NCI-H146 (cell line): ENCODE measurements at places on chromosomes 2 and 18.

GRCh38 chr2:111007757-111008688, 112.7 kb upstream of the BCL2L11 start:
- DNase-seq: peak; percentile 19

- DNase-seq: no peak
These were observed 36.1 kb downstream of the COA5 start for GRCh38 chr2:98572211-98572610.

GRCh38 chr2:15492773-15493325, 68.3 kb downstream of the NBAS start:
- no peak for DNase-seq

DNA sequence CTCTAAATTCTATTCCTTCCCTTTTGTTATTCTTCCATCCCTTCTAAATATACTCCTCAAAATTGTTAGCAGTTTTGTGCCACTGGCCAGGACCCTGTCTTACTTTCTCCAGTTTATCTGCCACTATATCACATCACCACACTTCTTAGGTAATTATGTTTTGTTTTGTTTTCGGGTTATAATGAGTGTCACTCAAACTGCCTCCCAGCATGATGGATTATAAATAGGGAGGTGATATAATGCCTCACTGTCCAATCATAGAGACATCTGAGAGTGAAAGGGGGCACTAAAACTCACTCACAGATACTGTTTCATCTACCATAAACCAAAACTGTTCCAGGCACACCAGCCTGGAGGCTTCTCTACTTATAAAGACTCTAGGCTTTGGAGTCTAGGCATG, 3.5 kb downstream of the RSAD2 start:
- DNase-seq: peak; percentile 27

- DNase-seq: no peak
These were observed 64.4 kb downstream of the TRABD2A start for GRCh38 chr2:84816426-84817026.

GRCh38 chr2:236237468-236238190, 26.6 kb downstream of the ASB18 start:
- no peak for DNase-seq

- DNase-seq: no peak
These were observed 21.1 kb upstream of the MALT1 start for GRCh38 chr18:58649966-58650816.

DNA sequence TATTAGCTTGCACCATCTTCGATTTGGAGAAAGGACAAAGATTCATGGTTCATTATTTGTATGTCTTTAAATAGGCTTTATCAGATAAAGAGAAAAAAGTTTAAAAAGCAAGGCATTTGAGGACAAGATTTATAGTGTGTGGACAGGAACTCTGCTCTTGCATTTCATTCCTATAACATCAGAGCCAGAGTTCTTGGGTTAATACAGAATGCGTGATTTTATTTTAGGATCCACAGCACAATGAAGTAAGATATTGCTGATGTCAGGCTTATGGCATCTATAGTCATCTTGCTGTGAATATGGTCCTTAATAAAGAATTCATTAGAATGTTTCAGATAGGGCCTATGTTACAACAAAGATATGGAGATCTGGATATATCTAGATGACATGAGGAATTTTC, 19.7 kb downstream of the RASGRP3 start:
- no peak for DNase-seq

GRCh38 chr2:119704670-119705120, 25.7 kb downstream of the TMEM177 start:
- DNase-seq: no peak

DNA sequence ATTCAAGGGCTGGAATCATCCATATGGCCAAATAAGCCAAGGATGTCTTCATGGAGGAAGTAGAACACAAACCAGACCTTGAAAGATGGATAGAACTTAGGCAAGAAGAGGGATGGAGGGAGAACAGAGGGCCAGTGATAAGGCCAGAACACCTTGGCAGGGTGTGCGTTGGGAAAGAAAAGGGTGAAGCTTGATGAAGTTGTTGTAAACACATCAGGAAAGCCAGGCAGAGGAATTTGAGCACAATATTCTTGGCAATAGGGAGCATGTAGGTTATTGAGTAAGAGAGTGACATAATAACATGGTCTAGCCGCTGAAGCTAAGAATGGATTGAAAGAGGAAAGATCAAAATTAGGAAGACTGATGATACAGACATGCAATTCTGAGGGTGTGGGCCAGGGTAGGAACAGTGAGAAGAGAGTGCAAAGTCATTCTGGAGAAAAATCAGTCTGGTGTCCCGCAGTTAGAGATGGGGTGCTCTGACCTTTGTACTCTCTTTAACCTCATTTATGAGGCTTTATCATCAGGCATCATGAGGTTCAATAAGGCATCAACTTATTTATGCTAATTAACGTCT, 41.0 kb downstream of the SLC14A2 start:
- DNase-seq: no peak

- no peak for DNase-seq
These were observed 5.1 kb downstream of the CXCR1 start for GRCh38 chr2:218161644-218162043.

GRCh38 chr2:84846041-84846663, 34.7 kb downstream of the TRABD2A start:
- DNase-seq: no peak

GRCh38 chr2:57181315-57182038, 865.1 kb upstream of the VRK2 start:
- DNase-seq: no peak

GRCh38 chr2:159144776-159145614, 141.5 kb downstream of the WDSUB1 start:
- DNase-seq: no peak

GRCh38 chr2:30421604-30422443, 25.2 kb upstream of the LCLAT1 start:
- DNase-seq: peak; percentile 82

DNA sequence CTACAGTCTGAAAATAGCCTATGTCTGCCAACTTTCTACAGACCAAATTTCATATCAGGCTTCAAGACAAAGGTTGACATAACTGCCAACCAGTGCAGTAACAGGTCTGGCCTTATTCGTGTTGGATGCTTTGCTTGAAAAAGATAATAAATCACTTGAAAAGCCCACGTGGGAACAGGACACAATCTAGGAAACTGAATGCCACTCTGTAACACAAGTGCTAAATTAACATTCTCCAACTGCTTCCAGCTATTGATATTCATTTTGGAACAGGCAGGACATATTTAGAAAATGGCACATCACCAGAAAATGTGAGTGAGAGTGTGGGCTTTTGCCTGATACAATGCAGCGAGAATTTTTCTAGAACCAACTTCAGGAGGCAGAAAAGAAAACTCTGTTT, 165.9 kb upstream of the CCDC150 start:
- DNase-seq: no peak

DNA sequence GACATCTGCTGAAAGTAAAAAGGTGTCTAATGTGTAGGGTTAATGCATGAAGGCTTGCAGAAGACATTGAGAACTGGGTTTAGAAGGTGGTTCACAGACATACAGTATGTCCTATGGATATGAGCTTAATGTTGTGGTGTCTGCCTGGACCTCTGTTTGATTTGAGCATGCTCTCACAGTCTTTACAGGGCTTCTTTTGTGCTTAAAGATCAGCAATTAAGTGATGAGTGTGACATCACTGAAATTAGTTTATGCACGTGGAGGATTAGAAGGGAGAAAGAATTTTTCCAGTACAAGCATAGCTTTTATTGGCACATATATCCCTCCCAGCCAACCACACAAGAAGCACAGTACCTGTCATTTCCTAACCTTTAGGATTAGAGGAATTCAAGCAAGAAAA, 367.5 kb upstream of the RAB12 start:
- peak; percentile 37 for DNase-seq

- DNase-seq: no peak
These were observed 9.8 kb downstream of the MALL start for GRCh38 chr2:110105608-110106467.

DNA sequence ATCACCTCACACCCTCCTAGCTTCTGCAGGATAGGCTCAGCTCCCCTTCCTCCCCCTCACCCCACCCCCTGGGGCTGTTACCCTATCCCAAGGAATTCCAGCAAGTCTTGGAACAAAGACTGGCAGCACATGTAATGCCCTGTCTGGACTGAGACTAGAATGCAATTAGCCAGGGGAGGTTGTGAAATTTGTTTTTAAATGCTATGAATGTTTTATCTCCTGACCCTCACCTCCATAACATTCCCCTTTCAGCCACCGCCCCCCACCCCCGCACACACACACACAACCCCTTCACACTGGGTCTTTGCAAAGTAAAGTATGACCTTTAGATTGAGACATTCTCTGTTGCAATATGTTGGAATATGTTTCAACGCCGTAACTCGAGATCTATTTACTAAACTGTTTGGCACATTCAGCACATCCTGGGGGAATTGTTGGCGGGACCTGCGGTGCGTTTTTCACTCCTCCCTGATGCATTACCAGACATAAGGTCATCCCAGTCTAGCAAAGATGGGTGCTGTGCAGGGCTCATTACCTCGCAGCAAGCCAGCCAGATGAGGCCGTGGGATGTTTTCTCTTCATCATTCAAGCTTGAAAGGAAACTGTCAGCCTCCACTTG, 290.7 kb upstream of the SLC14A2 start:
- peak; percentile 13 for DNase-seq

- DNase-seq: no peak
These were observed 84.6 kb downstream of the SLC66A3 start for GRCh38 chr2:11239666-11240462.

DNA sequence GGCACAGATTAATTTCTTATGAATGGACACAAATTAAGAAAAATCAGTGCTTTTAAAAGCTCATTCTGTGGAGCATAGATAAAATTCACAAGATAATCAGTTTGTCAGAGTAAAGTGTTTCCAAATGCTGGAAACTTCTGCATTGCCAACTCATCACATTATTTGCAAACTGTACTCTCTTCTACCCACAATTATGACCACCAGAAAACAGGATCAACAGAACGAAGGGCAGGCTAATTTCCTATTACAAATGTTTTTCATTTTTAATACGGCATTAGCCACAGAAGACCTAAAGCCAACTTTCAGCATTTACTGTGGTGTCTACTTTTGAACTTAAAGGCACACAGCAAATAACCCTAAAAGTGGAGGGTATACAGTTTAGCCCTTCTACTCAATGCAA, 6.0 kb downstream of the IRS1 start:
- DNase-seq: no peak

GRCh38 chr2:62524293-62524941, 18.4 kb upstream of the TMEM17 start:
- DNase-seq: no peak

DNA sequence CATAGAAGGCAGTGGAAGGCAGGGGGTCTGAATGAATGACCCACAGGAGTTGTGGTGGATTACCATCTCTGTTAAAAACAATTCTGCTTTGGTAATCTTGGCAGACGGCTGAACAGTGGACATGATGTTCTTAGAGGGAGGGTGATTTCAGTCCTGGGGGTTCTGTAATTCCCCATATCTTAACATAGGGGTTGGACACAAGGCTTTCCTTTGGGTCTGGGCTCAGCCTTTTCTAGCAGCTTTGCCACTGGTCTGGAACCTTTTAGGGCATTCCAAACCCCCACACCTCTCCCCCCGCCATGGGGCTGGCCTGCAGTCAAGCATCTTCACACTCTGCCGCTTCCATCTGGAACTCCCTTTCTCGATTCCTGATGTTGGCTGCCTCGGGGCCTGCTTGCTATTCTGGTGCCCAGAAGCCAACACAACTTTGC, 50.3 kb downstream of the RPL37A start:
- DNase-seq: no peak

- no peak for DNase-seq
These were observed 26.5 kb downstream of the CRYGD start for GRCh38 chr2:208097801-208098200.

- no peak for DNase-seq
These were observed 218.3 kb downstream of the STK39 start for GRCh38 chr2:168029071-168029470.

DNA sequence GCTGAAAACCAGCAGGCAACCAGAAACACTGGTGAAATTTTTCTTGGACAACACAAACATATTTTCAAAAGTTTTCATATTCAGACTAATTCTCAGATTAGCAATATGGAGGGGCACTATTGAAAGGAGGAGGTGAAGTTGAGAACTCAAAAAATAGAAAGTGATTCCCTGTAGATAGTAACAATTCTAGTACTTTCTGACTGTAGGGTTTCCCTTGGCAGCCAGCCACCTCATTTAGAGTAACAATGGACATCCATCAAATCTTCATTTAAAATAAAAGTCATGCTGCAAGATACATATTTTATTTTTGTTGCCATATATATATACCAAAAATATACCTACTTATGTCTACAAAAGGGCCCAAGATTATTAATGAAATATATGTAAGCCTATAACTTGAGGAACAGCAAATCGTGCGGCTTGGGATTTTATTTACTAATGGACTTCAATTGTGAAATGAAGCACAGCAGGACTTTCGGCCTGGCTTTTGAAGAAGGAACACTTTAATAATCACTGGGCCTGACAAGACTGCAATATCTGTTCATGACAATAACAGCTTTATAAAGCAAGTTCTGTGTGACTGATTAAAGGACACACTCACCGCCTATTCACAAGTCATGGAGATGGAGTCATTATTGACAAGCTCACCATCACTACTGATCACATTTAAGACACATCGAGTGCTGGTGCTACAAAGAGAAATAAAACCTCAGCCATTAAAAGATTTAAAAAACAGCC, 6.8 kb upstream of the NR4A2 start:
- peak; percentile 46 for DNase-seq

- no peak for DNase-seq
These were observed 116.7 kb downstream of the DSC3 start for GRCh38 chr18:30925795-30926194.

DNA sequence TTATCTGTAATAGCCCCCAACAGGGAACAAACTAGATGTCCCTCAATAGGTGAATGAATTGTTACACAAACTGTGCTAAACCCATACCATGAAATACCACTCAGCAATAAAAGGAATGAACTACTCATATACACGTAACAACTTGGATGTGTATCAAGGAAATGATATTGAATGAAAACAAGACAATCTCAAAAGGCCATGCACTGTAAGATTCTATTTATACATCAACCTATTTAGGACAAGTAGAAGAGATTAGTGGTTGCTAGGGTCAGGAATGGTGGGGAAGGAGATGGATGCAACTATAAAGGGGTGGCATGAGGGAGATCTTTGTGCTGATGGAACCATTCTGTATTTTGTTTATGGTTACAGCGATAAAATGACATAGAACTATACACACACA, 47.1 kb downstream of the KANSL3 start:
- DNase-seq: no peak

DNA sequence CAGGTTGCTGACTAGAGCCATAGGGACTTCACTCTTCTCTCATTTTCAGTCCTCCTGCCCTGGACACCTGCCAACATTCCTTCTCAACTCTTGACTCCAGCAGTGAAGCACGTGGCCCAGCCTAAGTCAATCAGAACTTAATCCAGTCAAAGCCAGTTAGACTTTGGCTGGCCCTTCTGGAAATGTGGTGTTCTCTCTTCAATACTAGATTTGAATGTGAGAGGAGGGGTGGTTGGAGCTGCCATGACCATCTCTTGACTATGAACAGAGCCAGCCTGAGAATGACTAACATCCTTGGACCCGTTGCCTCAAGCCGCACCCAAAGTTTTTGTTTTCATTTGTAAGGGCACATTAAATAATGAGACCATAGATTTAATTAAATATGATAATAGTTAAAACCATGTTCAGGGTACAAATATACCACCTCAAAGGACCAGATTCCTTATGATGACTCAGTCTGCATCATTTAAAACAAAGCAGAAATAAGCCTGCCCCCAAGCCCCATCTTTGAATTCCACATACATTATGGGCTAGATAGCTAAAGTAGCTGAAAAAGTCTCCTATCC, 49.7 kb upstream of the RASGRP3 start:
- DNase-seq: no peak

- no peak for DNase-seq
These were observed 158.5 kb upstream of the SH3BP4 start for GRCh38 chr2:234793212-234793785.

GRCh38 chr2:105032476-105032875, 5.4 kb upstream of the MRPS9 start:
- no peak for DNase-seq
